ENCODE measurements at places on chromosomes 11 and 22.

- no peak for DNase-seq
These were observed 13.6 kb upstream of the RAB3IL1 start for GRCh38 chr11:61930933-61931332.

DNA sequence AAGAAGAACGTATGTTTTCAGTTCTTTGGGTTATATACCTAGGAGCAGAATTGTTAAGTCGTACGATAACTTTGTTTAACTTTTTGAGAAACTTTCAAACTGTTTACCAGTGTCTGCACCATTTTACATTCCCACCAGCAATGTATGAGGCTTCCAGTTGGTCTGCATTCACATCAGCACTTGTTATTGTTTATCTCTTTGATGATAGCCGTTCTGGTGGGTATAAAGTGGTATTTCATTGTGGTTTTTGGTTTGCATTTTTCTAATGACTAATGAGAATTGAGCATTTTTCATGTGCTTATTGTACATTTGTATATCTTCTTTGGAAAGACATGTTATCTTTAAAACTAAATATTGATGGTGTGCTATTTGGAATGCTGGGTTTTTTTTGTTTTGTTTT is 59.8 kb downstream of the KDM2A start:
- DNase-seq, result no peak

DNA sequence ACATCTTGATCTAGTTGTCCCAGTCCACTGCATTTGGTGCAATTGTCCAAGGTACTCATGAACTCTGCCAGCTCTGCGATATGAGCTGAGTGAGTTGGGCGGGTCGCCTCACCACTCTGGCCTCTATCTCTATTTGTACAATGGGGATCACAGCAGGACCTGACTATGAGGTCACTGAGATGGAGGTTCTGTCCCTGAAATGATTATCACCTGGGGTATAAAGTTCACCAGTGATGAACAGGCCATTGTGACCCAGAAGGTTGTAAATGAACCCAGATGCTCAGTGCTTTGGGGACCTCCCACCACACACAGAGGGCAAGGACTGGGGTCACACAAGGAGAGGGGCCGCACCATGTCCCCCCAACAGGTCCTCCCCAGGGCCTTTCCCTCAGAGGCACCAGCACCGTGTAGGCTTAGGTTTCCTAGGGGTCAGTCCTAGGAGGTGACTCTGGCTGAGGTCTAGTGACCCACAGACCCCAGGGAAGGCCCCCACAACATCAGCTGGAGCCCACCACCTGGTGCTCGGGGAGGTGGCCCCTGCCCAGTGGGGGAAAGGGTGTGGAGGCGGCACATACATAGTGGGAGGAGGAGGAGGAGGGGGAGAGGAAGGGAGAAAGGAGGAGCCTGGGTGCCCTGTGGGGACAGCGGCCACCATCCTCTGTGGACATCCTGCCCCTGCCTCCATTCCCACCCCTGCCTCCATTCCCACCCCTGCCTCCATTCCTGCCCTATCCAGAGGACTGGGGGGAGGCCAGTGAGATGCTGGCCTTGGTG is 25.0 kb upstream of the IGLL1 start:
- no peak for DNase-seq

DNA sequence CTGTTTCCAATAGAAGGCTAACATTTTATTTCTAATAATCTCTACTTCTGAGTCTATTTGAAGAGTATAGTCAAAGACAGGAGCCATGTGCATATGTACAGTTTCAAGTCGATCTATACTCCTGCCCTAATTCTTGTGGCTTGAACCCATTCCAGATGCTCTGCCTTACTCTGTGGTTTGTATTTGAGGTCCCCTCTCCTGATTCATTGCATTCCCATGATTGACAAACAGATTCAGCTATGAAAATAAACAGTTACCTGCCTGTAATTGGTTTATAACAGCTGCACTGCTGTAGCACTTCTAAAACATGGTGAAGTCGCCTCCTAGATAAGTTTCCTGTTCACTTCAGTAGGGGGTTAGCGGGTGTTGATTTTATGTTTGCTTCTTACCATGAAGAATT is 138.7 kb downstream of the SOX6 start:
- DNase-seq, result no peak

GRCh38 chr11:76007166-76007565 is 192.2 kb downstream of the UVRAG start:
- DNase-seq, result no peak

DNA sequence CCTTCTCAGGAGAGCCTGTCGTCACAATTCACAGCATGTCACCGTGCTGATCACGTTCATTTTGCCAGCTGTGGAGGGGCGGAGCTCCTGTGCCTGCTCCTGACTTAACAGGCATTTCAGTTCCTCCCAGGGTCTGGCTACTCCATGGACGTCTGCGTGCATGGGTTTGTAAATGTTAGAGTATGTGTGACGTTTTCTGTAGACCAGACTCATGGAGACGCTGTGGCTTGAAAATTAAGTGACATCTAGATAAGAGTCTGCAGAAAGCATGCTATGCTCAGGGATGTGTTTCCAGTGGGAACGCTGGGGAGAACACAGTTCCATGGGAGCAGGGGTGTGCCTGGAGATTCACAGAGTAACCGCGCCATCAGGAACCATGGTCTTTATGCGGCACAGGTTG is 804.0 kb downstream of the TBC1D22A start:
- no peak for DNase-seq

- DNase-seq, result peak; percentile 6
These were observed 350.6 kb downstream of the ETS1 start for GRCh38 chr11:128236506-128237498.

DNA sequence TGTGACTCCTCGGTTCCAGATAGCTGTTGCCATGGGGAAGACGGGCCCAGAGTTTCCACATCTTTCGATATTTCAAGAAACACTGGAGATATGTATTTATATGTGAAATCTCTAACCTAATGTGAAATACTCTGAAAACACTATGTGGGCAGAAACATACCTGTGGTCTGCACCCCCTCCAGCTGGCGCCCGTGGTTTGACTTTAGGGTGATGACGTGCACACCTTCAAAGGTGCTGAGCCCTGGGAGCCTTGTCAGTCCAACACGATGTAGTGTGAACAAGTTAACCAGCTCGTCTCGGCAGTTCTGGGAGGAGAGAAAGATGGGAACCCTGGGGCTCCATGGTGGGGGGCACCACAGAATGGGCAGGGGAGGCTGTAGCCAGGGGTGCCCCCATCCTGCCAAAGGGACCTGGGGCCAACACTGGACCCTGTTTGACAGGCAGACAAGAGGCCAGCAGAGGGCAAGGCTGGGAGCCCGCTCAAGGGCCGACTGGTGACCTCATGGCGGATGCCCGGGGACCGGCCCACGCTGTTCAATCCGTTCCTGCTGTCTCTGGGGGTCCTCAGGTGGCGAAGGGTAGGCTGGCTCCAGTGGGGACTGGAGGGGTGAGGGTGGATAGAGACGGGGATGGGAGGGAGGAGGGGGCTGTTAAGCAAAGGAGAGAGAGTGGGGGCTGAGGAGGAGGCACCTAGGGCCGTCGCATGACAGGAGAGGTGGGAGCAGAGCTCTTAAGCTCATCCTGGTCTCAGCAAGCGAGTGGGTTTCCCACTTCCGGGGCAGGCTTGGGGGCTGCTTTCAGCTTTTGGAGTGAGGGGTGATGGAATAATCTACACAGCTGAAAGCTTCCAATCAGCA is 43.8 kb downstream of the TRIOBP start:
- DNase-seq, result no peak

DNA sequence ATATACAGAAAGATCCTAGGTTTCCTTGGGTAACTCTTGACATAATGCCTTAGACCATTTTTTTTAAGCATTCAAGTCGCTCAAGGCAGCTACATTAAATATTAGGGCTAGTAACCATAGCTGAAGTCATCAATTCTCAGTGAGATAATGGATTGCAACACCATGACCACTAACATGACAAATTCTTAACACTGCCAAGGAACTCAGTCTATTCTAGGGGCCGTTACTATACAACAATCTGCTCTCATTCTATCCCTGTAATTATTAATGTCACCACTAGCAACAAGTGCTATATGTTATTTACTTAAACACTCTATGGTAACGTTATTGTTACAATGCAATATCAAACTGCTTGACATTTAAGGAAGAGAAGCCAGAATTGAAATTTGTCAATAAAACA is 3.2 kb upstream of the STK33 start:
- peak; percentile 83 for DNase-seq

GRCh38 chr11:13210424-13210823 is 67.2 kb upstream of the BMAL1 start:
- peak; percentile 30 for DNase-seq

DNA sequence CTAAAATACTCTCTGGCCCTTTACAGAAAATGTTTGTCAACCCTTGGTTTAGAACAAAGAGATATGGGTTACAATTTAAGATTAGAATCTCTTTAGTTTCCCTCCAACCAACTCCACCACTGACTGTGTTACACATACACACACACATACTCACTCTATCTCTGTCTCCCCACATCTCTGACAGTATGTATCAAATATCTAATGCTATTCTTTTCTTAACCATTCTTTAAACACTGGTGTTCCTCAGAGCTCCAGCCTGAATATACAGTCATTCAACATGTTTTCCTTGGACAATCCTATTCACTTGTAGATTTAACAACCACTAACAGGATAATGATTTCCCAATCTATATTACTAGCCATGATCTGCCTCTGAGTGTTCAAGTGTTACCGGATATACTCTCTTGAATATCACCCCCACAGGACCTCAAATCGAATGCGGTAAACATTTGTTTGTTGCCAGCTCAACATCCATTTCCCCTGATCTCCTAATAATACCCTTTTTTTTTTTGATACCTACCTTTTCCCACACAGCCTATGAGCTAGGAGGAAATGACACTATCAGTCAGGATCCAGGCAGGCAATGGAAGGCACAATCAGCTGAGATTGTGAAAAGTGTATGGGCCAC is 6.1 kb downstream of the MPZL3 start:
- DNase-seq, result no peak

DNA sequence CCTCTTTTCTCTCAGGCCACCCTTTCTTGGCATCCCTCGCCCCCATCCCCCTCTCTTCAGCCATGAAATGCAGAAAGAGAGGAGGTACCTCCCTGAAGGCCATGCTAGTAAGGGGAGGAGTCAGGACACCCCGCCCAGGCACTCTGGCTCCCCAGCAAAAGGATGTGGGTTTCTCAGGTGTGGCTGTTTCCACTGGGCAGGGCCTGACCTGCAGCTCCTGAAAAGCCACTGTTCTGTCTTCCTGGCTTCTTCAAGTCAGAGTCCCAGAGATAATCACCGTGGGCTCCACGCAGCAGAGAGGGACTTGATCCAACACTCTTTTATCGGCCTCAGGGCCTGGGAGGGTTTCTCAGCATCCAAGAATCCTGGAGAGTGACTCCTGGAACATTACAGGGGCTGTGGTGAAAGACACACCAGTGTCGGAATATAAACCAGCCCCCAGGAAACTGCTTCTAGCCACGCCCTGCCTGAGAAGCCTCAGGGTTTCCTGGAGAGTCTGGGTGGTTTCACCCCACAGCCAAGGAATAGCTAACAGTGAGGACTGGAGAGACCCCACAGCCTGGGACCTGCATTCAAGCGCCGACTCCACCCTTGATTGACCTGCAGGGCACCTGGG is 45.7 kb upstream of the TSPAN18 start:
- DNase-seq, result no peak

DNA sequence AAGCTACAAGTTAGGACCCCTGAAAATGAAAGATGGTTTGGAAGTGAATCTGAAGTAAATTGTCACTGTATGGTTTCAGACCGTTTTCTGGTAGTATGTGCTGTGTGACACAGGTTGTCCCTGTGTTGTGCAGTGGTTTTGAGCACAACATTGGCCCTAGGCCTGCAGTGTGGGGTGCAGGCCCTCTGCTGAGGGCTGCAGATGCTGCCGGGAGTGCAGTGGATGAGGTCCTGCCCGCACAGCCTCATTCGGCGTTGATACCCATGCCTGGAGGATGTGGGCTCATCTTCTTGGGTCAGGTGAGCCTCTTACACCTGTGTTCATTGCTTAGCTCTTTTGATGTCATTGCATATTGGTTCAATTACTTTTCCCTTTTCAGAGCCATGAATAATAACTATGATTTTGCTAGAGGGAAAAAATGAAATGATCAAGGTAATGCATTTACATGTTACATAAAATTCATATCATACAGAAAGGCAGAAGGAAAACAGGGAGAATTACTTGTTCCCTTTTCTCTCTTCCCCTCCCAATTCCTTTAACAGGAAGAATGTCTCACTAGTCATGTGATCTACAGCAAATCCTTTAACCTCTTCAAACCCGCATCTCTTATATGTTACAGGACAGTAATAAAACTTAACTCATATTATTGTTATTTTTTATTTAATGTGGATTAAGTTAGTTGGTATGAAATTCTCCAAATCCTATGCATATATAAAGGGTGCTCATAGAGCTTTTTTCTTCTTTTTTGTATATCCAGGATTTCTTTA is 48.7 kb downstream of the PTPRJ start:
- DNase-seq, result peak; percentile 75

DNA sequence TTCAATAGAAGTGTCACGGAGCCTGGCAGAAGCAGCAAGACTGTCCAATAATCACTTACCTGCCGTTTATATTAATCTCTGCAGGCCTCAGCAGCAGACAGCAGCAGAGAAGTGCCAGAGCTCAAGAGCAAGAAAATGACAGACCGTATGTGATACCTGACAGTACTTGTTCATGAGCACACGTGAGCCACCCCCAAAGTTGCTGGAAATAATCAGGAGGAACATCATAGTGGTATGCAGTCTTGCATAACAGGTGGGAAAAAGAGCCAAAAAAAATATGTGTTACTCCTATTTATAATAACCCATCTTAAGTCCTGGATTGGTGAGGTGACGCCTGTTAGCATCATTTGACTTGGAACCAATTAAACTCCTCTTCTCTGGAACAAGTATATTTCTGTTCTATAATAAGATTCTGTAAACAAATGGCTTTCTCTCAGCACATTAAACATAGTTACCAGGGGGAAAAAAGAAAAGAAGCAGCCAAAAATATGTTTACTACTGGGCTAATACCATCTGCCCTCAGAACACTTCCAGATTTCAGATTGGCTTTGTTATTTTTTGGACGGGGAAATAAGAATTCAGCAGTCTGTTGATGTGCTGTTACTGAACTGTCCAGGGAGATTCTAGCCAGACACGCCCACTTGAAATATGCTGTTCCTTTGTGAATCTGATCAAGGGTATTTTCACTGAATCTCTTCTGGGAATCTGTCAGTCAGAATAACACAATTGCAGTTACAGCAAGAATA is 7.9 kb upstream of the SLN start:
- no peak for DNase-seq

GRCh38 chr22:48276994-48277867 is 1514.8 kb downstream of the TBC1D22A start:
- DNase-seq, result no peak

DNA sequence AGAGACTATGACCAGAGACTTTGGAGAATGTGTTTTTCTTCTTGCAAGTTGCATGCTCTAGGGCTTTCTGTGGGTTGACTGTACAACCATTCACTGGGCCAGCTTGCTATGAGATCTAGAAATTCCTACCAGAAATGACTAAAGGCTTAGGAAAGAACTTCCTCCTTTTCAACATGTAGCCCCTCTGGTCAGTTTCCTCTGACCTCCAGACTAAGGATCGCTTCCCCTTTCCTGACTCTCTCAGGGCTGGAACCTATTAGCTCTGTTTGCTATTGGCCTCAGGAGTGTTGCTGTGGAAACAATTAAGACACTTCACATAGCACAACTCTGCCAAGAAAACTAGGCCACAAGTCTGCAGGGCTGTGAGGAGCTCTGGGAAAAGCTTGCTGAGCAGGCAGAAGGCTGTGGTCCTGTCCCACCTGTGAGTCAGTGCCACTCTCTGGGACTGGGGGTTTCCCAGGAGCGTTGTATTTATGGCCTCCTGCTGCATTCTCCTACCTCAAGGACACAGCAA is 10.7 kb downstream of the CRY2 start:
- DNase-seq, result peak; percentile 71

Measured in inflammatory macrophage treated with lipopolysaccharide for 4 hours (primary cell).